ENCODE measurements at places on chromosomes 16 and 17. TPM values are rescaled to one million over a fixed set of nuclear protein-coding genes. Genes with fewer than 3 reads are reported as not detected.
A peak's percentile ranks its signal among the peaks of the same experiment; 100 is the strongest.

- DNase-seq = no peak
Measured at GRCh38 chr17:53900951-53901350, 78.2 kb downstream of the KIF2B start.

Gene TRAF7
- polyA plus RNA-seq = 60.7 TPM

DNA sequence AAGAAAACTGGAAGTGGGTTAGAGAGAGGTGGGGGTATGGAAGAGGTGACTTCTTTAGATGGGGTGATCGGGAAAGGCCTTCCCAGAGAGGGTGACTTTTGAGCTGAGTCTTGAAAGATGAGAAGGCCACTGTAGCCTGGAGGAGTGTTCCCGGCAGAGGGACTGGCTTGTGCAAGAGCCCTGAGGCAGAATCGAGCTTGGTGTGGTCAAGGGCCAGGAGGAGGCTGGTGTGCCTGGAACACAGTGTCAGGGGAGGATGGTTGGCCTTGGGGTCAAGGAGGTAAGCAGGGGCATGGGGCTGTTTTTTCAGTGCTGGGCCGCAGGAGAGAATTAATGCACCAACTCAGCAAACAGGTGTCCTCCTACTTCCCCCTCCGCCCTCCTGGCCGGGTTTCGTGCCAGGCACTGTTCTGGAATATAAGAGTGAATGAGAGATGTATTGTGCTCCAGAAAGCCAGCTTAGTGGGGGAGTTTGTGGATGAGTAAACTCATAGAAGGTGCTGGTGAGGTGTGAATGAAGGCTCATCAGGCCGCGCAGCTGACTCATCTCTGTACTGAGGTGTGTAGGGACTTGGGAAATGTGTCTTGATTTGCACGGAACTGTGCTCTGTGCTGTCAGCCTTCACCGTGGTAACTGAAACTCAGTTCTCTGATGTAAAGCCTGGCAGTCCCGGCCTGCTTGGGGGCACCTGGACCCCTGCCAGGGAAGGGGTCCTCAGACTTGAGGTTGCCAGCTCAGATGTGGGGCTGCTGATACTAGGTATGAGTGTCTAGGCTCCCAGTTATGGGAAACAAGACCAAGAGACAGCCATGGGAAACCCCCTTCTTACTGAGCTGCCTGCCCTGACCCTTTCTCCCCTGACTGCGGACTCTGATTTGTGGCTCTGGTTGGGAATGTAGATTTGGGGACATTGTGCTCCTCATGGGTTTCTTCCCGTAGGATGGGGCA lies 15.3 kb downstream of the KSR1 start:
- no peak for DNase-seq

- no peak for DNase-seq
Measured at GRCh38 chr17:64056269-64057005, 36.0 kb upstream of the ICAM2 start.

GRCh38 chr17:61469949-61470348 lies 17.7 kb downstream of the TBX4 start:
- no peak for DNase-seq

DNA sequence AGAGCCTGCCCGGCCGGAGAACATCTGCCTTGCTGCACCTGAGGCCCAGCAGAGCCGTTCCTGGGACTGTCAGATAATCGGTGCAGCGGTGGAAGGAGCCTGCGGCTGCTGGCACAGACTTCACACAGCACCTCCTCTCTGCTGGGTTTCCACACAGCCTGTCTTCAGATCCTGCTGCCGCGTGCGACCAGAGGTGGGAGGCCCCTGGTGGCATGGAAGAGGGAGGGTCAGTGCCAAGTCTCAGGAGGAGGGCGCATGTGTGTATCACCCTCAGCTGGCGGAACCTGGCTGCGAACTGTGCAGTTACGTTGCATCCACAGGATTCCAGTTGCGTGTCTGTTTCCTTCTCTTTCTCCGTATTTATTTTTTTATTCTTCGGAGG lies 3.3 kb downstream of the CDK5R1 start:
- no peak for DNase-seq

GRCh38 chr16:78896280-78896679 lies 704.3 kb downstream of the MAF start:
- DNase-seq = no peak

GRCh38 chr17:74873874-74874614 lies 1.2 kb upstream of the FDXR start:
- DNase-seq = no peak

Gene COG1
- not detected for polyA plus RNA-seq

Gene KRTAP9-7
- polyA plus RNA-seq = not detected

DNA sequence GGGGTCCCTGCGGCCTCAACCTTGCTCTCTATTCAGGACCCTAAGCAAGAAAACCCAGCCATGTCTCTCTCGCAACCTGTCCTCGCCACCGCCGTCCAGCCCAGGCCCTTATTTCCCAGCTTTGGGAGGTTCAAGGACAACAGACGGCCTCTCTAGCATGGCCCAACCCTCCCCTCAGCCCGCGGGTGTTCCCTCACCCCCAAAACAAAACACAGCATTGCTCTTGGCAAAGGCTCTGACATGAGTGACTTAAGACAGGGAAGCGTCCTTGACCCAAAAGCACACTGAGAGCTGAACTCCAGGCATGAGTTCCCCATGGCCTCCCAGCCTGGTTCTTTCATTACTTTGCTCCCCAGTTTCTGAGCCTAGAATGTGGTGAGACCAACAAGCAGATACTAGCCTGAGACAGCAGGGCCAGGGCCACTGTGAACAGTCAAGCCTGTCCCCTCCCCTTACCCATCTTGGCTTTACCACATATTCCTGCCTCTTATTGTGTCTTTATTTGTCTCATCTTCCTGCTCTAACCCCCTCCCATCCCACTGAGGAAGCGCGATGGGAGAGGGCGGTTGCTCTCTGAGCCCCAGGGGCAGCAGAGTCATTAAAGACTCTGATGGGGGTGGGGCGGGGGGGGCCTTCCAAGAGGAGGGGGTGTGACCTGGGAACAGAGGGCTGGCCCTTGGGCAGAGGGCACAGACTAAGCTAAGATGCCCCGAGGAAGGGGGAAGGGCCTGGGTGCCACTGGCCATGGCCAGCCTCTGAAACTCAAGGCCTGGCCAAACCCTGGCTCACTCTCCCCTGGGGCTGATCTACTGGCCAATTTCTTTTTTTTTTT lies 11.8 kb downstream of the SREBF1 start:
- no peak for DNase-seq

Gene SLC47A1
- polyA plus RNA-seq = 1.4 TPM

Gene FAM83G
- 0.28 TPM for polyA plus RNA-seq

DNA sequence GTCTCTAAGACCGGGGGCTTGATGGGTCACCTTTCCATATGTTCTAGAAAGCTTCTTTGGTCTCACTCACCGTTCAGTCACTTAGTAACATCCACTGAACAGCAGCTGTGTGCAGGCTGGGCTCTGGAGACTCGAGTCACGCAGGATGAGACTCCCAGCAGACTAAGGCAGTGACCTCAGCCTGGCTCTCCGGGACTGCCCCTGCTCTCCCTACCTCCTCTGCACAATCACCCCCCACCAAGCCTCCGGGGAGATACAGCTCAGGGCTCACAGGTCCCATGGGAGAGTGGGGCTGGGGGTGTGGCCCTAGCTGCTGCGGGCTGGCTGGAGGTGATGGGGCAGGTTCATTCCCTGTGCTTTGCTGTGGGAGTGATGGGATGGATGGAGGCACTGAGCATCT lies 14.1 kb downstream of the FLYWCH2 start:
- DNase-seq = no peak

DNA sequence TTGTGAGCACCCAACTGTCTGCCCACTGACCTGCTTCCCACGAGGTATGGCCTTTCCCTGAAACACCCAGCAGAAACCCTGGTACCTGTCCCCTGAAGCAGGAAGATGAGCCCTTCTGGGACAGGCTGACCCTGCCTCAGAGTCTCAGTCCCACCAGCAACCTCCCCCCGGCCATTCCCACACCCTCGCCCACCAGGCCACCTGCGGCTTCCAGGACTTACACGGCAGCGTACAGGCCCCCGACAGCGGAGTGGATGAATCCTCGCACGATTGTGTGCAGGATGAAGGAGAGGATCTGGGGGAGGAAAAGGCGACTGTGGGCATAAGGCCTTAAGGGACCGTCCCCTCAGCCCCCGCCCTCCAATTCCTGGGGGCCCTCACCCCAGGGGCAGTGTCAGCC lies 15.4 kb upstream of the PITPNA start:
- no peak for DNase-seq

DNA sequence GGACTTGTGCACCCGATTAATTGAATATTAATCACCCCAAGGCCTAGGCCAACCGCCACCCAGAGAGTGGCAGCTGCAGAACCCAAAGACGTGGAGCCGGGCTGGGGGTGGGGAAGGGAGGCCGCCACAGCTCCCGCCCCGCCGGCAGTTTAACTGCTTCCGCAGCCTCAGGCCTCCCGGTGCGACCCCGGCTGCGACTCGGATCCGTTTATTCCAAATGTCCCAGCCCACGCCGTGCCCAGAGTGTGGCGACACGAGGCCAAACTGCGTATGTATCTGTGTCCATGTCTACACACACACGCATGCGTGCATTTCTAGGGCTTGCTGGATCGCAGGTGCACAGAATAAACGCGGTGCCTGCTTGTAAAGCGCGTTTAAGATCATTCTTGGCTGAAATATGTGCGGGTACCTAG lies 802 bp upstream of the TOB1 start:
- DNase-seq = peak; percentile 83

DNA sequence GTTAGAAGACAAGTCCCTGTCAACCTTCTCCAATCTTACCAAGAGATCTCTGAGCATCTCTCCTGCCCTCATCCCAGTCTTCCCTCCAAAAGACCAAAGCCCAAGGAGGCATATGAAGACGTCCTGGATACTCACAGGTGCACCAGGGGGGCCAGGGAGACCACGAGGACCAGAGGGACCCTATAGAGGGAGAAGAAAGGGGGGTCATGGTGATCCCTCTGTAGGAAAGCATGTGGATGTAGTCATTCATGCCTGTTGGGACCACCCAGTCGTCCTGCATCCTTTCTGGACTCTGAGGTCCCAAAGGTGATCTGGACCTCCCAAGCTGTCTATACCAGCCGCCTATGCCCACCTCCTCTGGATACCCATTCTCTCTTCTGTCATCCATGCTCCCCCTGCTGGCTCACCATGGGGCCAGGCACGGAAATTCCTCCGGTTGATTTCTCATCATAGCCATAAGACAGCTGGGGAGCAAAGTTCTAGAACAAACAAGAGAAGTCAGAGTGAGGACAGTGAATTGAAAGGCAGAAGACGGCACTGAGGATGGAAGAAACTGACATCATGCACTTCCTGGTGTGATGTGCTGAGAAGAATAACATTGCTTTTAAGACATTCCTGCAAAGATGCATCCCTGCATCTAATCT lies 3.3 kb downstream of the COL1A1 start:
- DNase-seq = no peak

DNA sequence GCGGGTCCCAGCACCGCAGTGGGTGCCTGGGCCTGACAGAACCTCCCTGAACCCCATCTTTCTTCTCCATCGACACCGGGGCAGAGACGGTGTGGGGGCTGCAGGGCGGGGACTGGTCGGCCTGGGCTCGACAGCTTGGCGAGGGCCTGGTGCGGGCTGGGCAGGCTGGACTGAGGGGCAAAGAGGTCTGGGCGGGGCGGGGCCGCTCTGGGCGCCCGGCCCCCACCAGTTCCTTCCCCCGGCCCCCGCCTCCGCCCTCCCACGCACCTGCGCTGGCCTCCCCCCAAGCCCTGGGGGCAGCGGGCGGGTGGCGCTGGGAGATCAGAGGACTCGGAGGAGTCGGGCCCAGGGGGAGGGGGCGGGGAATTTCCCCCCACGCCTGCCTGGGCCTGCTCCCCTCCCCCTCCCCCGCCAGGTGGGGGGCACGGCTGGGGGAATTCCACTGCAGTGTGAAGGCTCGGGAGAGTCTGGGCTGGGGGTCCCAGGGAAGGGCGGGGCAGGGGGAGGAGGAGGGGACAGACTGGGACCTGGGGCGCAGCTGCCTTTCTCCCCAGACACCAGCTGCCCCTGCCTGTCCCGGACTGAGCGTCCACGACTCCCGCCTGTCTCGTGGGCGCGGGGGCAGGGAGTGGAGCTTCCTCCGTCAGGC lies 877 bp upstream of the KREMEN2 start:
- no peak for DNase-seq

GRCh38 chr16:57601801-57602478 lies 26.5 kb upstream of the ADGRG1 start:
- no peak for DNase-seq

- DNase-seq = no peak
Measured at GRCh38 chr17:59859444-59860025, 33.2 kb downstream of the TUBD1 start.

GRCh38 chr16:10880594-10881452 lies 3.8 kb downstream of the CIITA start:
- DNase-seq = no peak

GRCh38 chr17:72691586-72691985 lies 400.9 kb downstream of the SLC39A11 start:
- DNase-seq = no peak

Gene MPP3
- polyA plus RNA-seq = not detected

Gene CHST4
- not detected for polyA plus RNA-seq

Gene DHRS7C
- polyA plus RNA-seq = not detected

Gene SLC16A13
- 1.2 TPM for polyA plus RNA-seq

- no peak for DNase-seq
Measured at GRCh38 chr16:68728523-68728922, 8.6 kb upstream of the CDH1 start.

GRCh38 chr17:63078707-63079106 lies 112.7 kb downstream of the TANC2 start:
- no peak for DNase-seq

DNA sequence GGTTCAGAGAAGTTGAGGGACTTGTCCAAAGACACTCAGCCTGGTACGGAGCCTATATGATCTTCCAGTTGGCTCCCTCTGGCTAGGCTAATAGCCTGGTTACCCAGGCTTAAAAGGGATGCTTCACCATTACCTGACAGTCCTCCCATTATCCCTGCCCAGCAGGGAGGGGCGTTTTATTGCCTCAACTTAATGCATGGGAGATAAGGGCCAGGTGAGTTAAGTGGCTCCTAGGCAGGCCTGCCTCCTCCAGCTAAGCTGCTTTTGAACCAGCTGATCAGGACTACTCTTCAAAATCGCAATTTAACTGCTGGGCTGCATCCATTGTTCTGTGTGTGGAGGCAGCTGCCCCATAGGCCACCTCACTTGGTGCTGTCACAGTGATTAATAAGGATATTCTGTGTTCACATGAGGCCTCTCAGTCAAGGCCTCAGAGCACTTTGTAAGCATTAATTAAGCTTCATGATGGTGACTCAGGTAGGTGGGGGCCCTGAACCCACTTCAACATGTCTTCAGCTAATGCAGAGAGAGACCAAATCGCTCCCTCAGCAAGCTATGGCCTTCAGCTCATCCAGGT lies 27.9 kb downstream of the SMPD3 start:
- no peak for DNase-seq

Gene DNAH9
- polyA plus RNA-seq = not detected

Gene CACNG1
- polyA plus RNA-seq = 212 TPM

GRCh38 chr17:20254541-20254940 lies 212.8 kb downstream of the LGALS9B start:
- no peak for DNase-seq

- no peak for DNase-seq
Measured at GRCh38 chr16:11071829-11072228, 127.5 kb downstream of the CLEC16A start.

GRCh38 chr17:19345067-19345460 lies 17.5 kb downstream of the B9D1 start:
- DNase-seq = no peak

Gene KRT15
- not detected for polyA plus RNA-seq

GRCh38 chr17:76076765-76077583 lies 2.0 kb upstream of the ZACN start:
- no peak for DNase-seq
